Activated CD4-positive, alpha-beta T cell treated with anti-CD3 and anti-CD28 coated beads for 1 hour (primary cell): ENCODE measurements at places on chromosomes 3 and 15.

- DNase-seq = no peak
Observed at GRCh38 chr15:56939257-56939656, 20.8 kb downstream of the TCF12 start.

DNA sequence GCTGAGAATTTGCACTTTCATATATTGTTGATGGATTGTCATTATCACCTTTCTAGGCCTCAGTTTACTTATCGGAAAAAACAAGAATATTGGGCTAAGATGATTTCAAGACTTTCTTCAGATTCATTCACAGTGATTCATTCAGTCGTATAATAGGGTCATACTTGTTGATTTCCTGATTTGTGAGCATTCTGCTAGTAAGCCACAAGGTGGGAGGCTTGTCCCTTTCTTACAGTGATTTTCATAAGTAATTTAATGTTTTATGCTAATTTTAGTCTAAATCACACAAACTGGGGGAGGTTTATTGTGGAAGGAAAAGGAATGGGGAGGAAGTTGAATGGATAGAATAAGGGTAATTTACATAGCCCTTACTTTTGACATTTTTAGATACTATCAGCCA, 126.8 kb upstream of the GOLGA6L4 start:
- no peak for DNase-seq

DNA sequence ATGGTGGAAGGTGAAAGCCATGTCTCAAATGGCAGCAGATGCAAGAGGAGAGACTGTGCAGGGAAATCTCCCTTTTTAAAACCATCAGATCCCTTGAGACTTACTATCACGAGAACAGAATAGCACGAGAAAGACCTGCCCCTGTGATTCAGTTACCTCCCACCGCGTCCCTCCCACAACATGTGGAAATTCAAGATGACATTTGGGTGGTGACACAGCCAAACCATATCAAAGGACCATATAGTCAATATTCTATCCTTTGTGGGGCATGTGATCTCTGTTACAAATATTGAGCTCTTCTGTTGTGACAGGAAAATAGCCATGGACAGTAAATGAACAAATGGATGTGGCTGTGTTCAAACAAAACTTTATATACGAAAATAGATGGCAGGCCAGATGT, 77.2 kb upstream of the ACKR4 start:
- no peak for DNase-seq

DNA sequence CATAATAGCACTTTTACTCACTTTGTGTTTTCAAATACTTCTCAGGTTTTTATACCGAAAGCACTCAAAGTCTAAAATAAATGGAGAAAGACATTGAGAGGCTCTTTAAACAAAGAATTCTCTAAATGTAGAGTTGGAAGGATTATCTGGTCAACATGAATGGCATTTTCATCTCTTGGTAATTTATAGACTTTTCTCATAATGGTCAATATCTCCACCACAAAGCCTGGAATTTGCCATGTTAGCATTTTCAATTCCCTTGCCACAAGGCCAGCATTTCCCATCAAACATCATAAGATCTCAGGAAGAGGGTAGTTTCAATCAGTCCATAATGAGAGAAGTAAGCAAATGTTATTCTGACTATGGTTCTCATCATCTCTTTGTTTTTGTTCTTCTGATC, 293.0 kb downstream of the CADM2 start:
- DNase-seq = no peak

DNA sequence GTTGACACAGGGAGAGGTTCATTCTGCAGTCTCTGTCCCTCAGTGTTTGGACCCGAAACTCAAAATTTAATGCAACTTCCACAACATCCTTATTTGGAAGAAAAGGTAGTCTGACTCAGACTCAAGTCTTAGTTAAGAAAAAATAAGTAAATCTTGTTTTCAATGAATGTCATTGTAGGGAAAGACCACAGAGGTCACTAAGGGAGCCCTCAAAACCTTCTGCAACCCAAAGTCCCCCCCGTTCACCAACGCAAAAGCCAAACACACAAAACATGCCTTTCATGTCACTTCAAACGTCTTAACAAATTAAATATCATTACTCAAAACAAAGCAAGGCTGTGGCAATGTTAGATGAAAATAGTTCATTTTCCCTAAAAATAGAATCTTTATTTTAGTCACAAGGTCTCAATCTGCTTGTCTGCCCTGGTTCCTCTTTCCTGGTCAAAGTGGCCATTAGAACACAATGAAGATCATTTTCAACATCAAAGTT, 20.9 kb upstream of the SSUH2 start:
- no peak for DNase-seq

- DNase-seq = peak; percentile 63
Observed at GRCh38 chr3:51024765-51025632, 350.3 kb downstream of the DOCK3 start.

- no peak for DNase-seq
Observed at GRCh38 chr3:16362770-16363169, 97.8 kb downstream of the OXNAD1 start.

DNA sequence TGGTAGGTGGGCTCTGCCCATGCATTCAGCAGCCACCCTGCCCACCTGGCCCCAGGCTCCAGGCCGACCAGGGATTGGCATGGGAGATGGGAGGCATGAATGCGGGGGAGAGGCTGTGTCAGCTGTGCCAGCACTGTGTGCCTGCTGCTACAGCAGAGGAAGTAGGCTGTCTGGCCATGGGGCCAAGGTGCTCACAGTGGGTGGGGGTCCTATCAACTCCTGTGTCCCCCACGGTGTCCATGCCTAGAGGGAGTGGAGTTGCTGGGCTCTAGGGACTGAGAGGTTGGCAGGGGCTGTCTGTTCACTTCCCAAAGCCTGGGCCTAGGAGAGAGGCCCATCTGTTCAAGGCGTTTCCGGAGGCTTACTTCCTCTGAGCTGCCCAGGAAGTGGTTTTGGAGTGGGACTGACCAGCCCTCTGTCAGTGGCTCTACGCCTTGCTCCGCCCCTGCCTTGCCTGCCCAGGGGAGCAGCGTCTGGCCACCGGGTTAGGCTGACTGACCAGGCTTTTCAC, 5.8 kb downstream of the PRKCD start:
- no peak for DNase-seq

DNA sequence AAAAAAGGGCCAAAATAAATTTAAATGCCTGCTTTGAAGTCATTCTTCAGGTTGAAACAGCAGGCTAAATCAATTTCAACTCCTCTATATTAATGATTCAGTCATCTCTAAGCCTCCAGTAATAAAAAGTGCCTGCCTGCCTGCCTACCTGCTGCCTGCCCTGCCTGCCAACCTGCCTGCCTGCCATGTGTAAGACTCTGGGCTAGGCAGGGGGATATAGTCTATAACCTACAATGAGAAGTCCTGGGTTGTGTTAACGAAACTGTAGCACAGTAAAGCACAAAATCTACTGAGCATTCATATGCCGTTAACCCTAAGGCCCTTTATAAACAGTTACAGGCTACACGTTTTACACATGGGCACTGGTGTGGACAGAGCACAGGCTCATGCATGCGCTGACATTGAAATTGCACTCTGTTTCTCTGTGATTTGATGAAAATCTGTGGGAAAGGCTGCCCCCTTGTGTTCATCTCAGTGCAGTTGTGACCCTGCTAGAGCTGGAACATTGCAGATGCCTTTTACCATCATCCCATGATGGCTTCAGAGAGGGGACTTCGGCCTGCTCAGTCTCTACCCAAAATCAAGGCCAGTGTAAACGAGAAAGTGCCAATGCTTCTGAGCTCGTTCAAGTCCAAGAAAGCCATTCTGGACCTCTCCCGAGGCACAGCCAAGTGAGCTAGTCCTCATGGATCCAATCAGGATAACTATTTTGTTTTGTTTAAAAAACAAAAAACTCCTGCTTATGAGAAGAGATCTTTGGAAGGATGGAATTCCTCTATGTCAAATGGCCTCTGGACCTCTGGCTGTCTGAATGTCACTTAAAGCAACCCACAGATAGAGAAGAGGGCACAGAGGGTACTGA, 64.6 kb downstream of the EFL1 start:
- DNase-seq = peak; percentile 31

DNA sequence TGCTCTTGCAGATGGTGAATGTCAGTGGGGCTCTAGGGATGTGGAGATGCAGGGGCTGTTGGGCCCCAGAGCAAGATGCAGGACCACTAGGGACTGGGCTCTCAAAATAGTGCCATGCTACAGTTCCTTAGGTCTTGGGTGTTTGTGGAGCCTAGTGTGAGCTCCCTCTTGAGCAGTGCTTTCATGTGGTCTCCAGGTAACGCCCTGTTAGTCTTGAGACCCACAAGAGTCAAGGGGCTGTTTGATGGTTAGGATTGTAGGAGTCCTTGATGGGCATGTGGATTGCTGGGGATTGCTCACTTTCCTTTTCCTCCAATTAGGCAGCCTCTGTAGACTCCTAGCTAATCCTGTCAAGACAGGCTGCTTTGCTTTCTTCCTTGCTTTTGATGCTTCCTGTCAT, 56.0 kb downstream of the CCDC66 start:
- no peak for DNase-seq

- no peak for DNase-seq
Observed at GRCh38 chr3:193842832-193843473, 249.9 kb downstream of the OPA1 start.

- DNase-seq = no peak
Observed at GRCh38 chr15:51234176-51234927, 104.0 kb downstream of the CYP19A1 start.

DNA sequence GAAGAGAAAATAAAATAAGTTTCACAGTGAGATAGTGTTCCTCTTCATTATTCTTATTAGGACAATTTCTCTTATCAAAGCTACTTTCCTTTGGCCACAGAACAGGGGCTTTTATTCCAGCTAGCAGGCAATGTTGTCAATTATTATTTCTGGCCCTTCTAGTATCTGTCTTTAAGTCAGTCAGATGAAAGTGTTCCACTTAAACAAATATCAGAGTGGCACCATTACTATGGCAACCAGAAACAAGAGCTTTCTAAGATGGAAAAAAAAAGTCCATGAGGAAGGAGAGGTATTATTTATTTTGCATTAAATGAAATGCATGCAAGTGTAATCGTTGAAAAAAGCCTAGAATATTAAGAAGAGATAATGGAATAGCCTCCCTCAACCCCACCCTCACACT, 426.4 kb downstream of the TUSC7 start:
- no peak for DNase-seq

- DNase-seq = no peak
Observed at GRCh38 chr15:59501597-59501996, 63.6 kb downstream of the FAM81A start.

GRCh38 chr15:51861557-51862359, 32.3 kb downstream of the TMOD3 start:
- DNase-seq = peak; percentile 43

- DNase-seq = peak; percentile 32
Observed at GRCh38 chr3:10437272-10437994, 68.0 kb downstream of the ATP2B2 start.

GRCh38 chr15:84880007-84880406, 4.5 kb upstream of the SLC28A1 start:
- no peak for DNase-seq

DNA sequence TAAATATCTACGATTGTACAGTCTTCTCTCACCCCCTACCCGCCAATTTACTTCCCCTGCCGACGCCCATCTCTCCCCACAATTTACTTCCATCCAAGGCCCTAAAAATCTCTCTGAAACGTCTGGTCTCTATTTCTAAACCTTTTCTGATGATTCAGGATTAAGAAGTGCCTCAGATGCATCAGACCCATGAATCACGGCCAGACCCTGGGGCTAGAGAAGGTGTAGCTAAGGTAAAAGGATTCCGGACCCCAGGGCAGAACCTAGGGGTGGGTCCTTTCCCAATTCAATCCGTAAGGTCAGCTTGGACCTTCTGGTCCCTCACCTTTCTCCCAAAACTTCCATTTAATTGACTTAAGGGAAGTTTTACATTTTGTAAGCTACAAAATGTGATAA, 46.4 kb downstream of the LRIG1 start:
- DNase-seq = no peak

- no peak for DNase-seq
Observed at GRCh38 chr15:80456517-80457492, 52.6 kb downstream of the ARNT2 start.

- DNase-seq = no peak
Observed at GRCh38 chr3:64079369-64080150, 56.3 kb upstream of the PSMD6 start.
